ENCODE measurements at places on chromosomes 6 and 20. TPM values are rescaled to one million over a fixed set of nuclear protein-coding genes. Genes with fewer than 3 reads are reported as not detected.

DNA sequence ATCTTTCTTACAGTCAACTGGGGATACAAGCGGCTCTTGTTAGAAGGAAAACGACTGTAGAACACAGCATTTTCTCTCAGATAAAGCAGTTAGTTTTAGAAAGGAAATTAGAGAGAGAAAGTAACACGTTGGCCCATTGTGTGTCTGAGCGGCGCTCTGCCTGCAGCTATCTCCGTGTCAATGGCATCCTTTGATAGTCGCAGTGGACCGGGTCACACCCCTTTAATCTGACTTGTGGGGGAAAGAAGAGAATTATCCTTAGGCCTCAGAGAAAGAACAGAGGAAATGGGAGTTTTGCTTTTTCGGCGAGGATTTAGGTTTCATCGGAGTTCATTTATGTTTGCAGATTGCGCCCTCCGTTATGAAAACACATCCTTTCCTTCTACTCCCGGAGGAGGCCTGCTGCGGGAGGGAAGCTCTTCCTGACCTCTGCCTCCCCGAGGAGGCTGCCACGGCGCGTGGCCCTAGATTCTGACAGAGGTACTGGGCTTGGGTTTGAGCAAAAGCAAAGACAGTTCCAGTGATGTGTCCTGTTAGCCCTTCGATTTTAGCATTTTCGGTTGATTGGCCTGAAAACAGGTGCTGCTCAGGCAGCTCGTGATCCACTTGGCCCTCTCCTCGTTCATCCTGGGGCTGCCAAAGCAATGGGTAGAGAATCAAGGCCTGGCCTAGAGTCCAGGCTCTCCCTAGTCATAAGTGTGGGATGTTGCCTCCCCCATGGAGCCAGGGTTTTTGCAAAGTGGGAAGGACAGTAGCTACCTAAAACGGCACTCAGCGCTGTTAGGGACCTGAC is 74.9 kb downstream of the ZDHHC14 start:
- H3K27me3 ChIP-seq = no peaks in the 10 kb centered on the region
- DNase-seq = no peak
- H3K4me3 ChIP-seq = no peak overlapping the region
- H3K36me3 ChIP-seq = no peaks in the 10 kb centered on the region
- peaks cover 5% of the 10 kb centered on the region for H3K4me1 ChIP-seq

GRCh38 chr6:131782764-131783163 is 25.1 kb upstream of the ENPP1 start:
- H3K27ac ChIP-seq = no peak overlapping the region
- H3K4me1 ChIP-seq = no peaks in the 10 kb centered on the region
- H3K36me3 ChIP-seq = no peaks in the 10 kb centered on the region

The SLC25A27 gene
- total RNA-seq = 10.7 TPM

- no peak for DNase-seq
- H3K27ac ChIP-seq = no peak overlapping the region
- no peaks in the 10 kb centered on the region for H3K27me3 ChIP-seq
- H3K4me3 ChIP-seq = no peak overlapping the region
- H3K4me1 ChIP-seq = peaks cover 18% of the 10 kb centered on the region
- no peaks in the 10 kb centered on the region for H3K36me3 ChIP-seq
Measured at GRCh38 chr6:6736791-6737654, 148.5 kb downstream of the LY86 start.

GRCh38 chr20:2285613-2286012 is 10.2 kb upstream of the TGM3 start:
- no peaks in the 10 kb centered on the region for H3K27me3 ChIP-seq
- no peak overlapping the region for H3K4me3 ChIP-seq
- no peak for DNase-seq
- no peaks in the 10 kb centered on the region for H3K36me3 ChIP-seq
- H3K4me1 ChIP-seq = no peaks in the 10 kb centered on the region
- H3K27ac ChIP-seq = no peak overlapping the region

The CST4 gene
- not detected for total RNA-seq

DNA sequence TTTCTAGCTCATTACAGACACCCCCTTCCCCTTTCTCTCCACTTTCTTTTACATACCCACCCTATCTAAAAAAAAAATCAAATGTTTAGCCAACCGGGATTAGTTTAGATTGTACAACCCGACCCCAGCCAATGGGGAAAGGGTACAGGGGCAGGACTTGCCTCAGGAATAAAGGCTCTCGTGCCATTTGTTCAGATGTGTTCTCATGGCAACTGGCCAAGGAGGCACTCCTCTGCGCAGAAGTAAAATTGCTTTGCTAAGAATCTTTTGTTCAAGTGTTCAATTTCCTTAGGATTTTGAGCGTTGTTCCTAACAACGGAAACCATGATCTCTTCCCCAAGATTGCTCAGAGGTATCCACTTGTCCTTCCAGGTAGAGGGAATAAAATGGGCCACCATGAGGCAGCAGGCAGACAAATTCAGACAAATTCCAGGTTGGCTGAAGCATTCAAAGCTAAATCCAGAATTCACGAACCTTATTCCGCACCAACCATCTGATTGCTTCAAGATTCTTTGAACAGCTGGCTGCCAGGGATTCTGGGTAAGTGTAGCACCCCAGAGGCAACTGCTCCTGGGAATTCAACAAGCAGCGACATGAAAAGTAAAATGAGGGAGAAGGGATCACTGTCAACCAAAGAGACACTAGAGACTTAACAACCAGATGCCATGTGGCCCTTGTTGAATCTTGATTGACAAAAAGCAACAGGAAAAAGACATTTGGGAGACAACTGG is 431.8 kb downstream of the PREX1 start:
- no peak for DNase-seq
- H3K4me1 ChIP-seq = no peaks in the 10 kb centered on the region
- H3K27ac ChIP-seq = no peak overlapping the region
- peaks cover 3% of the 10 kb centered on the region for H3K27me3 ChIP-seq

GRCh38 chr20:3045042-3045815 is 623 bp upstream of the MRPS26 start:
- peak overlapping the region; percentile 97 for H3K4me3 ChIP-seq
- peaks cover 13% of the 10 kb centered on the region for H3K36me3 ChIP-seq
- H3K27ac ChIP-seq = peak overlapping the region; percentile 87
- DNase-seq = no peak

The MUCL3 gene
- 0.15 TPM for total RNA-seq

The E2F1 gene
- total RNA-seq = 30.9 TPM

DNA sequence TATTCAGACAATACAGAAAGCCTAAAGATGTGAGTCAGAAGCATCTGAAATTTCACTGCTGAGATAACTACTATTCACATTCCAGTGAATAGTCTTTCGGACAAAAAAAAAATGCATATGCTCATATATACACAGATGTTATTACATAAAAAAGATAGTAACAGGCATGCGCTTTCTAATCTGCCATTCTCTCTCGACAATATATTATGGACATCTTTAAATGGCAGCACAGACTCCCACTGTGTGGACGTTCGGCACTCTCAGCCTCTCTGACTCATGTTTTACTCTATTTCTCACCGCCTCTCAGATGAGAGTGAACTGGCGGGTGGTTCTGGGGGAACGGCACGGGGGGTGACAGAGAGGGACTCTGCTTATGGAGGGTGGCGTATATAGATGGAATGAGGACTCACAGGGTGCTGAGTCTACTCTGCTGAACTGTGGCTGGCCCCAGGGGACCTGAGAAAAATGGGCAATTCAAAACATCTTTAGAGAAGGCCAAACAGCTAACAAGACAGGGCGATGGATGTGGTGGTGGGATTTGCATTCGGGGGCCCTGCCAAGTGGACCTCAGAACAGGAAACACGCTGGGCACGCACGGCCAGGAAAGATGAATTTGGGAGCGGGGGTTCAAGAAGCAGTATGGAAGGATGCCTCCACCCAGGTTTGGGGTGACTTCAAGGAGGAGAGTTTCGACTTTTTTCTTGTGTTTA is 68.9 kb downstream of the MDGA1 start:
- no peak overlapping the region for H3K27ac ChIP-seq
- peaks cover 26% of the 10 kb centered on the region for H3K4me1 ChIP-seq
- H3K27me3 ChIP-seq = no peaks in the 10 kb centered on the region
- H3K36me3 ChIP-seq = no peaks in the 10 kb centered on the region
- no peak overlapping the region for H3K4me3 ChIP-seq

The WFDC13 gene
- total RNA-seq = not detected

GRCh38 chr20:5056801-5057599 is 55.7 kb upstream of the SLC23A2 start:
- no peaks in the 10 kb centered on the region for H3K27me3 ChIP-seq
- H3K4me3 ChIP-seq = no peak overlapping the region
- peaks cover 30% of the 10 kb centered on the region for H3K4me1 ChIP-seq
- peak; percentile 26 for DNase-seq

The PNPLA1 gene
- 0.10 TPM for total RNA-seq

DNA sequence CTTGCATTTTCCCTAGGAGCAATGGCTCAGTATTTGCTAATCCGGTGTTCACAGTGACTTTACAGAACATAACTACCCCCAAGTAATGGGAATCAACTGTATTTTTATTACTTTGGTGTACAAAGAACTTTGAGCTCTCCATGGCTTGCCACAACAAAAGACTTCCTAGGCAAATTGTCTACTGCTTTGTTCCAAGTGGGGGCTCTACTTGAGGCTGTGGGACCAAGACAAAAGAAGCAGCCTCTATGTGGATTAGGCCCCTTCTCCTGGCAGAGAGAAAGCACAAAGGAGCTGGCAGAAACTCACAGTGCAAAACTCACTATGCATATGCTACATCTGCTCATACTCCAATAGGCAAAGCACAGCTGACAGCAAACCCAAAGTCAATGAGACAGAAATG is 853 bp downstream of the WFDC8 start:
- no peak overlapping the region for H3K4me3 ChIP-seq
- no peaks in the 10 kb centered on the region for H3K36me3 ChIP-seq
- no peak overlapping the region for H3K27ac ChIP-seq
- no peaks in the 10 kb centered on the region for H3K27me3 ChIP-seq
- DNase-seq = no peak
- H3K4me1 ChIP-seq = no peaks in the 10 kb centered on the region

GRCh38 chr6:86357877-86358276 is 579.5 kb upstream of the HTR1E start:
- no peaks in the 10 kb centered on the region for H3K27me3 ChIP-seq
- H3K4me1 ChIP-seq = no peaks in the 10 kb centered on the region
- H3K27ac ChIP-seq = no peak overlapping the region
- no peak overlapping the region for H3K4me3 ChIP-seq
- no peak for DNase-seq

GRCh38 chr6:29941016-29941415 is 1.3 kb upstream of the HLA-A start:
- H3K4me3 ChIP-seq = no peak overlapping the region
- peaks cover 20% of the 10 kb centered on the region for H3K4me1 ChIP-seq
- no peak overlapping the region for H3K27ac ChIP-seq
- no peaks in the 10 kb centered on the region for H3K27me3 ChIP-seq

The RNF182 gene
- 6.5 TPM for total RNA-seq

DNA sequence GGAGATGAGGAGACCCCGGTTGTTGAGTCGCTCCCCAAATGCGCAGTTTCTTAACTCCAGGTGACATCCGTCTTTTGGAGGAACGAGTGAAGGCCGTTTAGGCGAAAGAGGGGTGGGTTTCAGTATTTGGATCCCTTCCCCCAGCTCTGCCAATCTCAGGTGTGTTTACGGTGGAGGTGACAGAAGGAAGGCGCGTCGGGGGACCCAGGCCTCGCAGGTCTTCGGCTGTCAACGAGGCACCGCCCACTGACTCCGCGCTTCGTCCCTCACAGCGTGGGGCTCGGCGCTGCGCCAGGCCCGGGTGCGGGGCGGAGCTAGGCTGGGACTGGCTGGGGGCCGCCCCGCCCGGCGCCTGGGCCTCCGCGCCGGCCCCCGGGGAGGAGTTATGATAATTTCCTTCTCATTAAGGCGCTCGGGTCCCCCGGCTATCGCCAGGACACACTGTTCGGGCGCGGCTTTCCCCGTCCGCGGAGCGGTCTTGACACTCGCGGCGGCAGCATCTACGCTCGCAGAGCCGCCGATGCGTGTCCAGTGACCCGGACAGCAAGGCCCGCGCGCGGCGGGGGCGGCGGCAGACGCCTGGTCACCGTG is at the start of gene TFAP2C:
TSS of gene TFAP2C (plus strand) at position 434 of the 591 bp plus-strand sequence. CDS start 239 bp downstream, outside the sequence.
- peak within 1 kb of the TSS; percentile 84 for H3K4me3 ChIP-seq
- H3K27me3 ChIP-seq = no peaks in the 10 kb centered on the region
- H3K4me1 ChIP-seq = peaks cover 17% of the 10 kb centered on the region
- peak within 1 kb of the TSS; percentile 65 for H3K27ac ChIP-seq

The SLC4A11 gene
- total RNA-seq = 22.7 TPM

GRCh38 chr6:168376120-168376519 is 56.5 kb upstream of the DACT2 start:
- H3K4me3 ChIP-seq = no peak overlapping the region
- no peaks in the 10 kb centered on the region for H3K4me1 ChIP-seq
- no peaks in the 10 kb centered on the region for H3K36me3 ChIP-seq

GRCh38 chr6:149445573-149445972 is 39.2 kb downstream of the ZC3H12D start:
- no peak for DNase-seq
- no peaks in the 10 kb centered on the region for H3K27me3 ChIP-seq
- H3K4me1 ChIP-seq = no peaks in the 10 kb centered on the region
- no peak overlapping the region for H3K27ac ChIP-seq
- H3K36me3 ChIP-seq = no peaks in the 10 kb centered on the region

GRCh38 chr20:52340036-52340634 is 148.6 kb upstream of the ZFP64 start:
- H3K4me3 ChIP-seq = no peak overlapping the region
- DNase-seq = no peak
- no peaks in the 10 kb centered on the region for H3K36me3 ChIP-seq
